ENCODE measurements at places on chromosomes 12 and 14.

GRCh38 chr12:87768501-87769287 lies 260.5 kb downstream of the C12orf50 start:
- DNase-seq: no peak

DNA sequence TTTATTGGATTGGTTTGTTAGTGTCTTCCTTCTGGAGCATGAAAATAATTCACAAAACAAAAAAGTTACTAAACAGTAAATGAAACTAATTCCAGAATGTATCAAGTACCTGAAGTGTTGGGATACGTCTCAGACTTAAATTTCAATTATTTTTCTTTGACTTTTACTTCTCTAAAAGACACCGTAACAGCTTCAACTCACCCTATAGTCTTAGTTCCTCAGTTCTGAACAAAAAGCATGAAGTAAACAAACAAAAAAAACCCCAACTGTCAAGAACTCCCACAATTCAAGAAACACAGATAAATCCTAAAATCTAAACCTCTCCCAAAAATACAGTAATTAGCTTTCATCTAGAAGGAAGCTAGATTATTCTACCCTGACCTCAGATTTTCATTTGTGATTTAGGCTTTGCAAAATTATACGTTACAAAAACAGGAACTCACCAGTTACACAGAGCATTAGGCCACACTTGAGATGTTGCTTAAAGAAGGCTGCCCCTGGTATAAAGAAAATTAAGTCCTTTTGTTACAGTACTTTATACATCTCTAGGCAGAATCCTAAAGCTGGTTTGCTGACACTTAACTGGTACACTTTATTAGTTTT lies 10.2 kb downstream of the HEATR5A start:
- DNase-seq: no peak

GRCh38 chr12:82660541-82661325 lies 26.0 kb upstream of the TMTC2 start:
- DNase-seq: no peak

GRCh38 chr12:10896854-10897253 lies 12.5 kb downstream of the TAS2R13 start:
- no peak for DNase-seq

- DNase-seq: no peak
Measured at GRCh38 chr14:94125659-94126418, 3.6 kb downstream of the IFI27L2 start.

GRCh38 chr14:67996235-67996634 lies 176.7 kb downstream of the RAD51B start:
- DNase-seq: no peak

DNA sequence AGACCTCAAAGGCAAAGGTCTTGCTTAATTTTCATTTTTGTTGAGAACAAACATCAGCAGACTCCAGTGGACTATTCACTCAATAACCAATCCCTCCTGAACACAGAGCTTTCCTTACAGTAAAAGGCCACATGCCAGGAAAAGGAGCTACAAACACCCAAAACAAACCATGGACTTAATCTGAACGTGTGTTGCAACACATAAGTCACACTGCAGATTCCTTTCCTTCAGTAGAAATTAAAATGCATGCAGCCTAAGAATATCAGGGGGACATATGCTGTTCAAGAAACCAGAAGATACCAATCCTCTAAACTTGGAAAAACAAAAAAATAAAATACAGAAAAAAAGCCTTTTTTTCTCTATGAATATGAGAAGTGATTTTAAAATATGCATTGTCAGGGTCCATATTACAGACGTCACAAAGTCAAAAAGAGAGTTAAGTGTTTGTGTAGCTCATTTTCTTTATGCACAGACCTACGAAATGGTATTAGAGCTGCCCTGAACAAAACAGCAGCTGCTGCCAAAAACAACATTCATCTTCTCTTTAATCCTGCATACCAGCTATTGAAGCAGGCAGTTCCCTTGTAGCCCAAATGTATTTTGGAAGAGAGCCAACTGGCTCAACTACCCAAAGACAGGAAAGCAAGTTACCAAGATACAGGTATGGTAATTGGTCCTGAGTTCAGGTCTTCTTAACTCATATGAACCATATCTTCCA lies 26.2 kb downstream of the KITLG start:
- no peak for DNase-seq

DNA sequence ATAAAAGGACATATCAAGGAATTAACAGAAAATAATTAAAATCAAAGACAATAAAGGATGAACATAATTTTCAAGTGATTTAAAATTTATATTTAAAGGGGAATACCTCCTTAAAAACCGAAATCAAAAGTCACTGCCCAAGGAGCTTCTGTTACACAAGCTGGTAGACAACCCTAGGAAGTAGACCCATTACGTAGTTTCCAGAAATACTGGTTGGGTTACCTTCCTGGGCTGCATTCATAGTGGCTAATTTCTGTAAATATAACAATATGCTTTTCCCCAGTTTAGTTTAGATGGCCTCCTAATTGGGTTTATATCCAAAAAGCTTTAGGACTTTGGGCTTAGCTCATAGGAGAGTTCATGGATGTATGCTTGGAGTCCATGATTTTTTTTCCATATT lies 2.1 kb upstream of the EDDM3A start:
- no peak for DNase-seq

DNA sequence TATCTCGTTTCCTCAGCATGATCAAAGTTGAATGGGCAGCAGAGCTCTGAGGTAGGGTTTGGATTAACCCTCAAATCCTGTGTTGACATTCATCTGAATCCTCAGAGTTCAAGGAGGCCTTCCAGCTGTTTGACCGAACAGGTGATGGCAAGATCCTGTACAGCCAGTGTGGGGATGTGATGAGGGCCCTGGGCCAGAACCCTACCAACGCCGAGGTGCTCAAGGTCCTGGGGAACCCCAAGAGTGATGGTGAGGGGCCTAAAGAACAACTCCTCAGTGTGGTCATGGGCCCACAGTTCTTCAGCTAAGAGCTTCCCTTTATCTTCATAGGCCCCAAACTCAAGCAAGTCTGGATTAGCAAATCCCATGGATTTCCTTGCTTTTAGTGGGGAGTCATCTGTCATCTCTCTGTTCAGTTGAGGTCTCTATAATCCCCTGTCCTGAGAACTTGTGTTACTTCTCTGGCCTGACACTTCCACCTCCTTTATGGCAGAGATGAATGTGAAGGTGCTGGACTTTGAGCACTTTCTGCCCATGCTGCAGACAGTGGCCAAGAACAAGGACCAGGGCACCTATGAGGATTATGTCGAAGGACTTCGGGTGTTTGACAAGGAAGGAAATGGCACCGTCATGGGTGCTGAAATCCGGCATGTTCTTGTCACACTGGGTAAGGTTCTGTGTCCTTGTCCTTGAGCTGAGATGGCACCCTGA lies 1.5 kb downstream of the MYL6 start:
- no peak for DNase-seq

- no peak for DNase-seq
Measured at GRCh38 chr12:6093764-6094163, 30.7 kb downstream of the VWF start.

- DNase-seq: no peak
Measured at GRCh38 chr12:34223640-34224039, 201.3 kb downstream of the ALG10 start.

DNA sequence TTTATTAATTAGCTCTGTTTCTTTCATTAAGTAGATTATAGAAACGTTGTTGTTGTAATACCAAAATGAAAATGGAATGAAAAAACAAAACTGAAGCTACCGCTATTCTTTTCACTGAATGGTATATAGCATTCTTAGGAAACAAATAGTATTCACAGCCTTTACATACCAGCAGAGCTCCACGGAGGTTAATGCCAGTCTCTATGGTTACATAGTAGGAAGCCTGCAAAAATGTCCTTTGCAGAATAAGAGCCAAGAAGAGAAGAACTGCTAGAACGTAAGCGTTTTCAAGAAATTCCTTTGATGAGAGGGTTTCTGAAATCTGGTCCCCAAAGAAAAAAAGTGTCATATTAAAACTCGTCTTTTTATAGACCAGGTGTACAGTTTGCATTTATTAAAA lies 30.6 kb downstream of the ABCC9 start:
- no peak for DNase-seq

DNA sequence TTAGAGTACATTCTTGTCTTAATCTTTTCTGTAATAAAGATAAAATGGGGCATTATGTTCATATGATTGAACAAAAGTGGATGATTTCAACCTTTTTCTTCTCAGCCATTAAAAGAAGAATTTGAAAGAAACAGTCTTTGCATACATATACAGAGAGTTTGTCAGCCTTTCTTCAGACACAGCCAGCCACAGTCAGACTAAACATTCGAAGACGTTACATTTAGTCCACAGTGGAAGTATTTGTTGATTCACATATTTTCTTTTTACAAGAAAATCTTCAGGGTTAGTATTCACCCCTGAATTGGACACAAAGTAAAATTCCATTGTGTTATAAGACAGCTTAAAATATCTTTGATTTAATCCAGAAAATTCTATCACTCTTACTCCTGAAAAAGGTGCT lies 36.2 kb downstream of the ETV6 start:
- DNase-seq: no peak

- DNase-seq: no peak
Measured at GRCh38 chr14:101849125-101849524, 87.6 kb downstream of the PPP2R5C start.

- DNase-seq: no peak
Measured at GRCh38 chr12:107127482-107128430, 34.4 kb upstream of the CRY1 start.

- DNase-seq: peak; percentile 53
Measured at GRCh38 chr12:53190108-53190729, 9.5 kb upstream of the CSAD start.

GRCh38 chr12:30026621-30027234 lies 243.0 kb upstream of the TMTC1 start:
- no peak for DNase-seq

- DNase-seq: no peak
Measured at GRCh38 chr14:39472078-39472477, 39.8 kb upstream of the FBXO33 start.

- no peak for DNase-seq
Measured at GRCh38 chr12:19539071-19539470, 99.8 kb downstream of the AEBP2 start.

- DNase-seq: no peak
Measured at GRCh38 chr12:72578327-72578726, 306.2 kb downstream of the TRHDE start.

DNA sequence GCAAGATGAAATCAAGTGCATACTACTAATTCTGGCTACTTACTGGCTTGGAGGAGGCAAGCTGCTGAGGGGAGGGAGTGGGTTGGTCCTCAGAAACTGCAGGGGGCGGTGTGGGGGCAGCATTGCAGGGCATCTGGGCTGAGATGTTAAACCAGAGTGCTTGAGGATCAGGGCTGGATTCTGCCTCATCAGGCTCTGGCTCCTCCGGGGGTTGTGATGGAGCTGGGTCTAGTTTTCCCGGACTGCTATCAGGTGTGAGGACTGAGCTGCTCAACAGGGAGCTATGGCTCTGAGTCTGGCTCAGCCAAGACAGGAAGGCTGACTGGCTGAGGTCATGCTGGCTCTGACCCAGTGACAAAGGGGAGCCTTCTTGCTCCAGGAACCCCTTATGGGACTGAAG lies 28.6 kb downstream of the BAZ2A start:
- DNase-seq: peak; percentile 19

DNA sequence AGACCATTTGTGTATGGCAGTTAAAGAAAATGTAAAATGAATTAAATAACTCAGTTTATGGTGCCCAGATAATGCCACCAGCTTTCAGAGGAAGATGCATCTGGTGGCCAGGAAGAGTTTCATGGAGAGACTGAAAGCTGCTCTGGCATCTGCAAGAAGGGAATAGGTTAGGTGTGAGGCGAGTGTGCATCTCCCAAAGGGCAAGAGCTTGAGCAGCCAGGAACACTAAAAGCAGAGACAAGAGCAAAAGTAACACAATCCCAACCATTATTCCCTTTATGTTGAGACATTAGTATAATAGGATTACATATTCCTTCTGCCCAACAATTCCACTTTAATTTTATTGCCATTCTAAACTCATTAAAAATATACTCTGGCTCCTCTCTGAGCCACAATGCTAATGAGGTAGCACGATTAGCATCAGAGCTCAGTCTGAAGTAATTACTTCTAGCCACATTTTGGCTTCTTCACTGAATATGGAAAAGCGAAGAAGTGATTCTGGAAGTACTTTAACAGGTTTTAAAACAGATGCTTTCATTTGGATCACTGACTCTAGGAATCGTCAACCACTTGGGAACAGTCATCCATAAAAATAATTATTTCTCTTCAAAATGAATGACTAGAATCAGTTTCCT lies 309.4 kb upstream of the TMTC1 start:
- DNase-seq: no peak

- no peak for DNase-seq
Measured at GRCh38 chr14:25759256-25759655, 709.3 kb upstream of the STXBP6 start.

DNA sequence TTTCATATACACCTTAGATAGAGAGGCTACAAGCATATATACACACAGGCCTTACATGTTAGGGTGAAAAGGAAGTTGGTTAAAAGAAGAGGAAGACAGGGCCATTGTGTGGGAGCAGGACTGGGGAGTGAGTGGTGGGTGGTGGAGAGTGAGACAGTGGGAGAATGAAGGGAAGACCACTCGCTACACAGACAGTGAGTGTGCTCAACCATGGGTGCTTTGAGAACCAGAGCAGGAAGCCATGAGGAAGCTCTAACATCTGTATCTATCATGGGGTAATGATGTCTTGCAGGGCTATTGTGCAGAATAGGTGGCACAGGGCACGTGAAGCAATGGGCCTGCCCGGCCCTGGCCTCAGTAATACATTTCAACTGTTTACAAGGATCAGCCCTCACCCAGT lies 11.4 kb upstream of the KRT74 start:
- no peak for DNase-seq

GRCh38 chr12:120956579-120957300 lies 21.6 kb upstream of the HNF1A start:
- DNase-seq: no peak

- no peak for DNase-seq
Measured at GRCh38 chr14:26589925-26590324, 7.9 kb downstream of the NOVA1 start.

DNA sequence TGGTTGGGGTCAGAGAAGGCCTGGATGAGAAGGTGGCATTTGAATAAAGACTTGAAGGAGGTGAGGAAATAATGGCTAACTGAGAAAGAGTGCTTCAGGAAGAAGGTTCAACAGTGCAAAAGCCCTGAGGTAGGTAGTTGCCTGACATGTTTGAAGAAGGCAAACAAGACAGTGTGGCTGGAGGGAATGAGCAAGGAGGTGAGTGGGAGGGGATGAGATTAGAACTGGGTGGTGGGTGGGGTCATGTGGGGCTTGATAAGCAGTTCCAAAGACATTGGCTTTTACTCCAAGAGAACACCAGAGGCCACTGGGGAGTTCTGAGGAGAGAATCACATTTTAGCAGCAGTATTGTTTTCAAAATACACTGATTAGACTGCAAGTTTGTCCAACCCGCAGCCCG lies 50.5 kb downstream of the HSPB8 start:
- no peak for DNase-seq

- no peak for DNase-seq
Measured at GRCh38 chr14:26173581-26174110, 424.2 kb downstream of the NOVA1 start.

GRCh38 chr12:94239332-94239993 lies 91.1 kb downstream of the PLXNC1 start:
- DNase-seq: no peak

DNA sequence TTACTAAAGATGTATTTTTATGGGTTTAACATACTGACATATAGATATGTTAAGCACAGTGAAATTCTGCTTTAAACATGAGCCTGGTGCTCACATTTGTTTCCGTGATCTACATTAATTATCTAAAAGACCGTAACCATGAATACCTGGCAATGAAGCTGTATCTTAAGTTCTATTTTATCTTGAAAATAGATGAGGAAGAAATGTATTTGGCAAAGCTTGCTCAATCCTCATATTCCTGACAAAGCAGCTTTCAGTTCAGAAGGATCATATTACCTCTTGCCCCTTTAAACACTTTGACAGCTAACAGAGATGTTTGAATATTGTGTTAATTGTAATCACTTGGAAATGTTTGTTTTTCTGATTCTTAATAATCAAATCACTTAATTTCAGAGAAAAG lies 9.8 kb downstream of the EPYC start:
- DNase-seq: no peak
